ENCODE measurements at places on chromosomes 5 and 9. TPM values are rescaled to one million over a fixed set of nuclear protein-coding genes. Genes with fewer than 3 reads are reported as not detected.

The GNA14 gene
- total RNA-seq, result 4.4 TPM

The PDZD2 gene
- 16.0 TPM for total RNA-seq

The MUSK gene
- total RNA-seq, result 3.9 TPM

The SPAAR gene
- 1.8 TPM for total RNA-seq

The CA9 gene
- not detected for total RNA-seq

The GMCL2 gene
- total RNA-seq, result not detected

The ST8SIA4 gene
- total RNA-seq, result 1.1 TPM

The SGCD gene
- 61.3 TPM for total RNA-seq

The UHRF2 gene
- 40.9 TPM for total RNA-seq

The LCP2 gene
- 6.7 TPM for total RNA-seq

The HRCT1 gene
- total RNA-seq, result 4.0 TPM

The QRFP gene
- total RNA-seq, result not detected

The FGF18 gene
- not detected for total RNA-seq

The RAB3C gene
- total RNA-seq, result 0.16 TPM

The ANKRD18A gene
- total RNA-seq, result 0.19 TPM

The CER1 gene
- not detected for total RNA-seq

The KIF24 gene
- 1.6 TPM for total RNA-seq

The TOR1B gene
- total RNA-seq, result 36.3 TPM

The DOCK8 gene
- total RNA-seq, result 36.0 TPM

The PCDHA6 gene
- total RNA-seq, result 0.67 TPM

The AMBP gene
- not detected for total RNA-seq

The UAP1L1 gene
- total RNA-seq, result 7.3 TPM

The ECSCR gene
- 12.8 TPM for total RNA-seq

Measured in gastroesophageal sphincter (tissue), 4 donors.